ENCODE measurements at places on chromosomes 4 and X.

DNA sequence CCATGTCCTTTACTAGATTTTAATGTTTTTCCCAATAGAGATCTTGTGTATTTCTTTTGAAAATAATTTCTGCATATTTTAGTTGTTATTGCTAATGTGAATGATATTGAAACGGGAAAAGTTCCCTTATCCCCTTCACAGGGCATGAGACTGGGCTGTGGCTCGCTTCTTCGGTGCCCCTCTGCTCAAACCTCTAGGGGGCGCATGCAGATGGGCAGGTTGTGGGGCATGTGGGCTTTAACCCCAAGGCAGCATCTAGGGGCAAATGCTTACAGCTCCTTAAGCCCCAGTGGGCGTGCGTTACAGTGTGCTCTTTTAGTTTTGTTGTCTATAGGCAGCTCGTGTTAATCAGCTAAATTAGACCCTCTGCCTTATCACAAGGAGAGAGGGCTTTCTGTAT, 194.7 kb downstream of the OPHN1 start:
- no peak for DNase-seq

- no peak for DNase-seq
Observed at GRCh38 chrX:9681422-9681821, 84.2 kb downstream of the GPR143 start.

DNA sequence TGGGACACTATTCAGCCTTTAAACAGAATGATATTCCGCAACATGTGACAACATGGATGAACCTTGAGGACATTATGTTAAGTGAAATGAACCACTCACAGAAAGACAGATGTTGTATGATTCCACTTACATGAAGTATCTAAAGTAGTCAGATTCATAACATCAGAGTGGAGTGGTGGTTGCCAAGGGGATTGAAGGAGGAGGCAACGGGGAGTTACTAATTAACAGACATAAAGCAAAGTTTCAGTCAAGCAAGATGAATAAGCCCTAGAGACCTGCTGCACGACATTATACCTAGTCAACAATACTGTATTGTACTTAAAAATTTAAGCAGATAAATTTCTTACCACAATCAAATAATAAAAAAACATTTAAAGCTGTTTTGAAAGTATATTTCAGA, 105.0 kb upstream of the NR0B1 start:
- no peak for DNase-seq

- DNase-seq, result no peak
Observed at GRCh38 chrX:123959281-123960063, 2.0 kb upstream of the STAG2 start.

DNA sequence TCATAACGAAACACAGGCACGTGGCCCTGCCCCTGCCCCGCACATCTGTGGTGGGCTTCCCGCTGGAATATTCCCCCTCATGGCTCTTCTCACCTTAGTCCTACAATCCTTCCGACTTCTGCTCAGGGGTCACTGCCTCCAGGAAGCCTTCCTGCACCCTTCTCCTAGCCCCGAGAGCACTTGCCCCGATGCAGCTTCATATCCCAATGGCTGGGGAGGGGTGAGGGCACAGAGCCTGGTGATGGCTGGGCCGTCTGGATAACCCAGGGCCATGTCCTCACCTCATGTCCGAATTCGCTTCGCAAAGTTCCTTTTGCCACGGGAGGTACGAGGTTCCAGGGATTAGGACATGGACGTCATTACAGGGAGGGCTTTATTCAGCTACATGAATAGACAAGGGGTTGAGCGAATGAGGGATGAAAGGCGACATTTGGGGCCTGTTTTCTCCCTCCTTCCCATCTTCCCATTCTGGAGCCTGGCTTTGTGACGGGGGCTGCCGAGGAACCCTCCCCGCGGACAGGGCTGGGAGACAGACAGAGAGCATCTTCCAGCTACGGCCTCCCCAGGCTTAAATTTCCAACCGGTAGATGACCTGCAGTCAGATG, 35.5 kb upstream of the HMX1 start:
- no peak for DNase-seq

DNA sequence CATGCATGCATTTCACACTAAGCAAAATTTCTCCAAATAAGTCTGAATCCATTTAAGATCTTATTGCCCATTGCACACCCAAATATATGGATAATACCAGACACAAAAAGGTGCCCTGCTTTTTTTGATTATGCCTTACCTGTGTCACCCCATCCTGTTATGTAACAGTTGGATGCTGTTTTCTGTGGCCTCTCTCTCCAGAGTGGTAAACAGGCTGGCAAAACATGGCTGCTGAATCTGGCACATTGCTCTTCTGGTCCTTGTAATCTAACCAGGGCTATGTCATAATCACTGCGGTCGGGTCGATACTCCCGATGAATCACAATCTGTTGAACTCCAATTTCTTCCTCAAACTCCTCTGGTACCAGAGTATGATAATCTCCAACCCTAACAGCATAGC, 70.1 kb downstream of the PRSS12 start:
- DNase-seq, result no peak

DNA sequence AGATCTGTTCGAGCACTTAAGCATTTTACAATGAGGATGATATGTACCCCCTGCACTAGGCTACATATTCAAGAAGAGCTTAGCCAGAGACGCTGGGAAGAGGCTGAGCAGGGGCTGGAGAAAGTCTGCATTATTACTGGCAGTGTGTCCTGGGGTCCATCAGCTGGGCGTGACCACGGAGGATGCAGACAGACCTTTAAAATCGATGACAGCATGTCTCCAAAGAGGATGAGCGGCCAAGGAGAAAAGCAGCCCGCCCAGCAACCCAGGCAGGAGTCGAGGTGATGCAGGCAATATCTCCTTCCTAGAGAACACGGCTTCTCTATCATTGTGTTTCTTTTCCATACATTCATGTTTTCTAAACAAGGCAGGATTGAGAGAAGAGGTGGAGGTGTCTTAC, 300.7 kb downstream of the USP46 start:
- no peak for DNase-seq

GRCh38 chr4:113979148-113979904, at the start of gene ARSJ:
Gene ARSJ (minus strand): TSS chr4:113979647. CDS start chr4:113978834, 813 bp downstream.
- no peak for DNase-seq

DNA sequence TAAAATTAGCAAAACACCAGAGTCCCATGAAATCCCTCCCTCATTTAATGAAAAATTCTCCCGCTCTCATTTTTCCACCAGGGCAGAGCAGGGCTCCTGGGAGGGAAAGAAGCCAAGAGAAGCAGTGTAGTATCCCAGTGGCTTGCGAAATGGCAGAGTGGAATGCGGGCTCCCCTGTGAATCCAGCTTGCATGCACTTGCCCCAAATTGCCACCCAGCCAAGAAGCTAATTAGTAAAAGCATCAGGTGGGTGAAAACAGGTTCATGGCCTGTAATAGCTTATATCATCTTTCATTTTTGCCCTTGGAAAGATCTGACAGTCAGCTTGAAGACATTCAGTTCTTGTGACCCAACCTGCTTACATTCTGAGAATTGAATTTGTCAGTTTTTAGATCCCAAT, 10.1 kb downstream of the AMOT start:
- no peak for DNase-seq

DNA sequence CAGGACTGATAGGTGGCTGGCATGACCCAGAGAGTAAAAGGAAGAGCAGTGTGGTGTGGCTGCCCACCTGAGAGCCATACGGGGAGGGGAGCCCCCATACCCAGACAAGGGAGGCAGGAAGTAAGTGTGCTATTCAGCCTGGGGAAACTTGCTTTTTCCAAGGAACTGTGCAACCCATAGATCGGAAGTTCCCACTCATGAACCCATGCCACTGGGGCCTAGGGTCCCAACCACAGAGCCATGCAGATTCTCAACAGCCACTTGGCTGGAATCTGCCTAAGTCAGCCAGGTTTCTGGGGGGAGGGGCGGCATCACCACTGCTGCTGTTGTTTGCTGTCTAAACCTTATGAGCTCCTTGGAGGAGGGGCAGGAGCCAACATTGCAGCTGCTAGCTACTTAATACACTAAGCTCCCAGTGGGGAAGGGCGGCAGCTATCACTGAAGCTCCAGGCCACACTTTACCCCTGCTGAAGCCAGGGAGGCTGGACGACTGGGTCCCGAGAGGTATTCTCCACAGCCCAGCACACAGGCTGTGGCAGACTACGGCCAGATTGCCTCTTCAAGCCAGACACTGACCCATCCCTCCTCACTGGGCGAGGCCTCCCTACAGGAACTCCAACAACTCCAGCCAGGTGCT, 410.4 kb downstream of the INPP4B start:
- DNase-seq, result no peak

DNA sequence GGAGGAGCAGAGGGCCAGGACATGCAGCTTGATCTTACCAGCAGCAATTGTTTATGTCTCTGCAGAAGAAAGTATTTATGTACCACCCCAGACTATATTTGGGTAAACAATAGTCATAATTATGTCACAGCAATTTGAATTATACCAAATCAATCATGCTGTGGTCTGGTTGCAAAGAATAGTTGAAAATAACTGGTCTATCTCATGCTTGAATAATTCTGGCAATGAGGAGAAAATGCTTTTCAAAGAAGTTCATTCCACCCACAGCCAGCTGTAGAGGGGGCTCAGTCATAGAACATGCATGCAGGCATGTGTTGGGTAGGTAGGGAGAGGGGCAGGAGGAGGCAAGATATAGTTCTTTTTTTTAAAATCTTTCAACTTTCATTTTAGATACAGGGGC, 399.2 kb downstream of the IL15 start:
- no peak for DNase-seq

DNA sequence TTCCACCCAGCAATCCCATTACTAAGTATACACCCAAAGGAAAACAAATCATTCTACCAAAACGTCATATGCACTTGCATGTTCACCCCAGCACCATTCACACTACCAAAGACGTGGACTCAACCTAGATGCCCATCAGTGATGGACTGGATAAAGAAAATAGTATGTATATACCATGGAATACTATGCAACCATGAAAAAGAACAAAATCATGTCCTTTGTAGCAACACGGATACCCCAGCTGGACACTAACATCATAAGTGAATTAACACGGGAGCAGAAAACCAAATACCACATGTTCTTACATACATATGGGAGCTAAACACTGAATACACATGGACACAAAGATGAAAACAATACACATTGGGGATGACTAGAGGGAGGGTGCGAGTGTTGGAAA, 309.1 kb upstream of the KLF3 start:
- DNase-seq, result no peak

Measured in stimulated activated CD8-positive, alpha-beta memory T cell treated with anti-CD3 and anti-CD28 coated beads, Interleukin-7, amount 100 ng/mL, for 1 hour (primary cell).